Karpas-422 (cell line): ENCODE measurements at places on chromosomes 4 and X. TPM values are rescaled to one million over a fixed set of nuclear protein-coding genes. Genes with fewer than 3 reads are reported as not detected.

DNA sequence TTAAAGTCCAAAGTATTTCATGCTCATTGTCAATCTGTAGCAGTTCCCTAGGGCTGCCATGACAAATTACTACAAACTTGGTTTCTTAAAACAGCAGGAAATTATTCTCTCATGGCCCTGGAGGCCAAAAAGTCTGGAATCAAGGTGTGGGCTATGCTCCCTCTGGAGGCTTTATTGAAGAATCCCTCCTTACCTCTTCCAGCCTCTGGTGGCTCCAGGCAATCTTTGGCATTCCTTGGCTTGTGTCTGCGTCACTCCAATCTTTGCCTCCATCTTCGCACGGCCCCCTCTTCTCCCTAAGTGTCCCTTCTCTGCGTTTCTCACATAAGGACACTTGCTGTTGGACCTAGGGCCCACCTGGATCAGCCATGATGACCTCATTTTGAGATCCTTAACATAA is 170.4 kb downstream of the SMIM20 start:
- no peak for DNase-seq

- no peak for DNase-seq
Measured at GRCh38 chrX:13693341-13693961, 4.5 kb downstream of the RAB9A start.

DNA sequence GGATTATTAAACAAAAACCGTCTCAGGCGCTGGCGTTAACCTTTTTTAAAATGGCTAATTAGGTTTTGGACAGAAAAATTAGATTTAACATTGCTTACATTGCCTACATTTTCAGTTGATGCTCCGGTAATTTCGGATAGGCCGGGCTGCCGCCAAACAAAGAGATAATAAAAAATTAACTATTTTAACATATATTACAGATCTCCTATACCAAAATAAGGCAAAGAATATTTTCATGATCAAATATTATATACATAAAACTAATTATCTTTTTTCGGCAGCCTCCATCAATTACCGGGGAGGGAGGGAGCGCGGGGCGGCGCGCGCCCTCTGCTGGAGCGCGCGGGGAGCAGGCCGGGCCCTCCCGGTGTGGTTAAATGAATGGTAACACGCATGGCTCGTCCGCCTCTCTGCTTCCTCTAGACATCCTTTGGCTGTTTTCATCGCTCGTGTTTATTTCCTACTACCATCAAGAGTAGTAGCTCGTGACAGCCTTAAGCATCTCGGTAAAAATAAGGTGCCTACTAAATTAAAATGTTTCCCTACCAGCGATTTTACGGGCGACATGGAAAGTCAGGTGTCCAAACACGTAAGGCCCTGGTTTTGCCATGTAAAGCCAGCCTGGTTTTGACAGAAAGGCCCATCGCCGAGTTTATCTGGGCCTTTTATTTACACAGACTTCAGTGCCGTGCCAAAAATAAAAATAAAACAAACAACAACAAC is 52.4 kb upstream of the TMEM33 start:
- peak; percentile 74 for DNase-seq

- no peak for DNase-seq
Measured at GRCh38 chr4:124633285-124633941, 79.1 kb downstream of the ANKRD50 start.

- DNase-seq, result no peak
Measured at GRCh38 chr4:150127757-150128156, 49.5 kb downstream of the DCLK2 start.

- no peak for DNase-seq
Measured at GRCh38 chr4:150150629-150151062, 72.4 kb downstream of the DCLK2 start.

GRCh38 chrX:7283741-7284140 is 135.8 kb upstream of the PUDP start:
- no peak for DNase-seq

DNA sequence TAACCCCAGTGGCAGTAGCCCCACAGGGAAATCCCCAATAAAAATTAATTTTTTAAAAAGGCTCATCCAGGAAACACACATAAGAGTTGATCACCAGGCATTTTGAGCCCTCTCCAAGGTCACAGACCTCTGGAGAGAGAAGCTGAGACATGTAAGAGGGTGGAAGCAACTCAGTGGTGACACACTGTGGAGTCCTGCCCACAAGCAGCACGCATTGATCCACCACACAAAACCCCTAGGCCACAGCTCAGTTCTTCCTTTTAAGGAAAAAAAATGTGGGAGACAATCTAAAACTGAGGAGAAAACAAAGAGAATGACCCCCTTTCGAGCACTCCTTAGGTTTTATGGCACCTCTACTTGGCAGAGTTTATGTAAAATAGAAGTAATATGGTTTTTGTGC is 71.7 kb upstream of the S100G start:
- DNase-seq, result no peak

DNA sequence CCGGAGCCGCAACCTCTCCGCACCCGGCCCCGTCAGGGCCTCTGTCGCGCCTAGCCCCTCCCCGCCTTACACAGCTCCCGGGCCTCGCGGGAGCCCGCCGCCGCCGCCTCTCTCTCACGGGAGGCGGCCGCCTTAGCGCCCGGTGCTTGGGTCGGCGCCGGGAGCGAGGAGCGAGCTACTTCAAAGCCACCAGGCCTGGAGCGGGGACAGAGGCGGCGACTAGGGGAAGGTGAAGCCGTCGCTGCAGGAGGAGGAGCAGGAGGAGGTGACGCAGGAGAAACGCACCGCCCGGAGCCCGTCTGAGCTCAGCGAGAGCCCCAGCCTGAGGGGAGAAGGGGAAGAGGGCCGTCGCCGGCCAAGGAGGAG is 250 bp downstream of the USP9X start:
- peak; percentile 92 for DNase-seq

DNA sequence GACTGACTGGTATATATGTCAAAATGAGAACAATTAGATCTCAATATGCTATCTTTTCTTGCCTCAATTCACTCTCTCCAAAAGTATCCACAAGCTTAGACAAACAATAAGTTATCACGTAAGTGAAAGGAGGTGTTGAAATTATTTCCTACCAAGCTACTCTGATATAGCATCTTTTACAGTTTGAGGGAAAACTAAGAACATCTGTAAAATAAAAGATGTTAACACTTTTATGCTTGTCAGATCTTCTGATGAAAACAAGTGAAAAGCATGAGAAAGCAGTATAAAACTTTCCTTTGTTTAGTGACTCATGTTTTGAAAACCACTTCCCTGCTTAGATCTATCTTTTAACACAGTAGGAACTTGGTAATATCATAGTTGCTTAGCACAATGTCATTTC is 8.4 kb upstream of the MAB21L2 start:
- DNase-seq, result no peak

GRCh38 chrX:74449937-74450330 is 28.6 kb downstream of the SLC16A2 start:
- no peak for DNase-seq

DNA sequence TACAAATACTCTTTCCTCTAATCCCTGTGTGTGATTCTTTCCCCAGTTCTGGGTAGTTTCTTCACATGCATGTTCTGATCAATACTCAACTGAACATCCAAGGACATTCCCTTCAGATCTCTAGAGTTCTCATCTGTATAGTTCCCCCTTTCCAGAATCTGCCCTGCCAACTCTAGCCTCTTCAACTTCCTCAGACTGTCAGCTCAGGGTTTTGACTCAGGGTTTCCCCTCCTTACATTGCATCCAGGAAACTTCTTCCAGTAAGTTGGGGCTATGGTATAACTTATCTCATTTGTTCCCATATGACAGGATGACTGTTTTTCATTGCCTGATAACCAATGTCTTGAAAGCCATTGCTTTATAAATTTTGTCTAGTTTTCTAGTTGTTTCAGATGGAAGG is 14.2 kb upstream of the ANKRD17 start:
- peak; percentile 37 for DNase-seq

- DNase-seq, result no peak
Measured at GRCh38 chrX:45769761-45770582, 569.3 kb upstream of the DIPK2B start.

DNA sequence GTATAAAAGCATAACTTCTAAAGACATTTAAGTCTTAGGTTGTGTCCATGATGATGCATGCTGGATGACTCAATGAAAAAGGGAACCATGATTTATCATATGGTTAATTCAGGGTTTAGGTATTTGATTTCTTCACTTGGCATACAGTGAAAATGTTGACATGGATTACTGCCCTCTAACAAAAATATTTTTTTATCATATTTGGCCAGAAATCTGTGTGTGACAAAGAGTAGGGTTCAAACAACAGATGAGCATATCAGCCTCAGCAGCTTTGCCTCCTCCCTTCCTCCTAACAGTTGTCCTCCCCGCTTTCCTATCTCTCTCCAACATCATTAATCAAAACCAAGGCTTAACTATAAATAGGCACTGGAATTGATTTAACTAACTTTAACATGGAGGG is 46.3 kb downstream of the ARHGAP6 start:
- no peak for DNase-seq

- DNase-seq, result no peak
Measured at GRCh38 chrX:30734782-30735181, 81.6 kb downstream of the GK start.

- DNase-seq, result no peak
Measured at GRCh38 chr4:14532436-14532835, 469.8 kb upstream of the CPEB2 start.

DNA sequence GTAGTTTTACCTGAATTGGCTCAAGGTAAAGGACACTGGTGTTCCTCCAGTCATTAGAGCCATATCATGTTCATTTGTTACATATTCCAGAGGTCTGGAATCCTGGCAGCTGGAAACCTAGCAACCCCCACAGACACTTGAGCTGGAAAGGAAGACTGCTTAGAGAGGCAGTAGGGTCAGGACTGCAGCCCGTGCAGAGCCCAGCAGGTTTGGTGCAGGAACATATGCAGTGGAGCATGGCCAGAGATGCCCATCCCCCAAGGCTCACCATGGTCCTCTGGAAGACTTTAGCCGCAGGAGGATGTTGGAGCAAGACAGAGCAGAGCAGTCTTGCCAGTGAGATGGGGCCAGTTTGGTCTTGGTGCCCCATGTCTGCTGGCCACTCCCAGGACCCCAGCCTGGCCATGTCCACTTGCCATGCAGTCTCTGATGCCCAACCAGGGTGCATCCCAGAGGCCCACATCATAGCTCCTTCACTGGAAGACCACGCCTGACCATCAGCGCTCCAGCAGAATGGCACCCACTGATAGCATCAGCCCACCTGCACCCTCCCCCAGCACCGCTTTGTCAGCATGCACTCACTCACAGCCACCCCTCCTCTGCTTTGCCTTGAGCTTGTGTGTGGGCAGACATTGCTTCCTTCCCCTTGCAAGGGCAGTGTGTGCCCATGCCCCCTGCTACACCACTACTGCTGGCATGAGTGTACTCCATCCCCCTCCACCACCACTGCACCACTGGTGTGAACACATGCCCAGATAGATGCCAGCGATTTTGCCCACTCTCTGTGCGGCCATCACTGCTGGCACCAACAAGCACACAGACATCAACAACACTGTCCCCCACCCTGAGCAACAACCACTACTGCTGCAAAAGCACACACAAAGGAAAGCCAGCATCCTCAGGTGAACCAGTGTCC is 190.3 kb upstream of the SPOCK3 start:
- no peak for DNase-seq

GRCh38 chr4:103098756-103099440 is 736 bp downstream of the BDH2 start:
- DNase-seq, result no peak

DNA sequence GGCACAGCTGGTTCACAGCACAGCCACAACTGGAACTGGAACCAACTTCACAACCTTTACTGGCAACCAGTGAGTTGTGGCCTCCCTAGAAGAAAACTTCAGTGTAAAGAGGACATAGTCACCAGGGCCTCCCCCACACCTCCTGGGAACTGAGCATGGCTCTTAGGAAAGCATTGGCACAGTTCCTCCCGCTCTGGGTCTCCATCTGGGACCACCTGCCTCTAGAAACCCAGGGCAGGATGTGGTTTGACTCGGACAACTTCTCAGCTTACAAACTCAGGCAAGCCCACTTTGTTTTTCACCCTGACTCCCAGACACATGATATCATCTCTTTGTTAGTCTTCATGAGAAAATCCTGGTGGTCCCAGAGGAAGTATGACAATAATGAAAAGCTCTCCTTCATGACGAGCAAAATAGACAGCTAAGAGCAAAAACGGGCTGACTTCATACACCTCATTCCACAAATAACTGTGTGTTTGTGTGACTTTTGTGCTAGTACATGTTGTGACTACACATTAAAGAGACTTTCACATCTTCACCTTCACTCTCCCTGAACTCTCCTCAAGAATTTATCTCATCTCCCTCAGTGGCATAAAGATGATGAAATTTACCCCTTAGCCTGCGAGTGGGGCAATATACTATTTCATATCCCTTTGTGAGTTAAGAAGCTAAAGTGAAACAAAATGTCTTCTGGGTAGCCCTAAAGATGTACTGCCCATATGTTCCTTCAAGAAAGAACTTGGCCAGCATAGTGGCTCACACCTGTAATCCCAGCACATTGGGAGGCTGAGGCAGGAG is 75.4 kb downstream of the SH3KBP1 start:
- DNase-seq, result no peak

GRCh38 chrX:151505796-151506195 is 57.7 kb upstream of the PASD1 start:
- DNase-seq, result peak; percentile 82

DNA sequence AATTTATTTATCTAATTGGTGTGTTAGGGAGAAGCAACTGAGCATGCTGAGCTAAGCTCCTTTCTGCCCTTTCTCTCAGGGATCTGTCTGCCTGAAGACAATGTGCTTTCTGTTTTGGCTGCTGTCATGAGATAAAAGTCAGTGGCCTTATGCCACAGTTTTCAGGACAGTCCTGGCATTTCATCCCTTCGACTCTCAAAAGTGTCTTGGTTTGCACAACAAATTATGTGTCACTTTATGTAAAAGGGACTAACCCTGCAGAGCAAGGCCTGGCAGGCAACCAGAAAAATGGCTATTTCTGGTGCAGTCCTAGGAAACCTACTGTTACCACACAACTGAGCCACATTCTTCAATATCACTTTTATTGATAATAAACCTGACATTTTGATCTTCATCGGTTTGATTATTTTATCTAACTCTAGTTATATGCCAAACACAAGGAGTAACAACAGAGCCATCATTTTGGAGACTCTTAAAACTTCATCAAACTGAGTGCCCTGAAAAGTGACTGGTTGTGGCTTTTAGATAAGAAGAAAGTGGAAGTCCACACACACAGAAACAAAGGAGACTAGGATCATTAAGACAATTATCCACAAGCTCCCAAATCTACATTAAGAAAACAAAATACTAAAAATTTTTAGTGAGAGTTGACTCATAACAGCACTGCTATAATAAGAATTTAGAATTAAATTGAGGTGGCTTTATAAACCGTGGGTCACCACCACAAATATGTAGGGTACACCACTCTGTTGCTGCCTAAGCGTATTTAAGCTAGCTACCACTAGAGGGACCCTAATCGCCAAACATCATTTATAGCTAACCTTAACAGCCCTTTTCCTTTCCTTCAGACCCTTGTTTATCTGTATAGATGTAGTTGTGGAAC is 95.9 kb upstream of the PTPN13 start:
- DNase-seq, result peak; percentile 81

- no peak for DNase-seq
Measured at GRCh38 chrX:115284877-115285276, 4.6 kb upstream of the LUZP4 start.

- DNase-seq, result no peak
Measured at GRCh38 chr4:105345838-105346237, 128.0 kb downstream of the PPA2 start.

GIMD1 gene
- not detected in 2 replicates for total RNA-seq

FABP2 gene
- not detected in 2 replicates for total RNA-seq

PRSS12 gene
- not detected in 2 replicates for total RNA-seq

ADAMTS3 gene
- not detected in 2 replicates for total RNA-seq

FAAH2 gene
- total RNA-seq, result 0.47 TPM in 1 of 2 replicates, not detected in the other

UGT2B11 gene
- total RNA-seq, result not detected in 2 replicates

F11 gene
- 0.34 TPM in 1 of 2 replicates, not detected in the other for total RNA-seq

MID1 gene
- total RNA-seq, result 0.04 and 0.40 TPM in 2 replicates

GJB1 gene
- not detected in 2 replicates for total RNA-seq

NALF2 gene
- total RNA-seq, result 0.41 and 0.65 TPM in 2 replicates
